ENCODE measurements at places on chromosomes 6 and 20.

GRCh38 chr20:25508083-25508770 lies 77.1 kb downstream of the NINL start:
- no peak overlapping the region for H3K4me3 ChIP-seq
- H3K4me1 ChIP-seq = no peaks in the 10 kb centered on the region
- DNase-seq = no peak
- no peaks in the 10 kb centered on the region for H3K36me3 ChIP-seq

DNA sequence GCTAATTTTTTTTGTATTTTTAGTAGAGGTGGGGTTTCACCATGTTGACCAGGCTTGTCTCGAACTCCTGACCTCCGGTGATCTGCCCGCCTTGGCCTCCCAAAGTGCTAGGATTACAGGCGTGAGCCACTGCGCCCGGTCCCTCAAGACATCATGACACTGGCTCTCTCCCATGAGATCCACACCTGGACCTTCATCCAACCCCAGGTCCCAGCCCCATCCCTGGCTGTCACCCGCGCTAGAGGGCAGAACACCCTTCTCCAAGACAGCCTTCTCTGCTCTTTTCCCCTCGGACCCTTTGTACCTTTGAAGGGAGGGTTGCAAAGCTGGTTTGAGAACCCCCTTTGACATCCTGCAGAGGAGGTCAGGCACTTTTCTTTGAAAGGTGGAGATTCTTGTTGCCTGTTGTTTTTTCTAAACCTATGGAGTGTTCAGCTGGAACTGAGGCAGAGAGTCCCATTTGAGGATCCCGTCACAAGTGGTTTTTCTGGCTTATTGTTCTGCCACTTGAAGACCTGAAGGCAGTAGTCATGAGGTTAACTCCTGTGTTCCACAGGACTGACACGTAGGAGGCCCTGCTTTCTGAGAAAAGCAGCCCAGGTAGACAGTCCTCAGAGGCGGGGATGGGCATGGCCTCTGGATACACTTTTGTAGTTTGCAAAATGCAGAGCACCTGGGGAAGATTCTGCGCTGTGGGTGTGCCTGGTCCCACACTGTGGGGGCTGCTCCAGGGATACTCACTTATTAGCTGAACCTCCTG lies 171.1 kb upstream of the SNX9 start:
- H3K27ac ChIP-seq = no peak overlapping the region
- H3K36me3 ChIP-seq = no peaks in the 10 kb centered on the region
- no peak for DNase-seq
- no peaks in the 10 kb centered on the region for H3K27me3 ChIP-seq
- peaks cover 5% of the 10 kb centered on the region for H3K4me1 ChIP-seq

- H3K36me3 ChIP-seq = peaks cover 10% of the 10 kb centered on the region
- no peak overlapping the region for H3K4me3 ChIP-seq
- no peak for DNase-seq
- H3K27ac ChIP-seq = no peak overlapping the region
- H3K27me3 ChIP-seq = no peaks in the 10 kb centered on the region
These were observed 11.2 kb downstream of the SLC35A1 start for GRCh38 chr6:87483929-87484328.

- H3K27ac ChIP-seq = no peak overlapping the region
- no peaks in the 10 kb centered on the region for H3K36me3 ChIP-seq
- H3K4me1 ChIP-seq = no peaks in the 10 kb centered on the region
- no peaks in the 10 kb centered on the region for H3K27me3 ChIP-seq
These were observed 139.9 kb upstream of the TSHZ2 start for GRCh38 chr20:52832151-52832774.

DNA sequence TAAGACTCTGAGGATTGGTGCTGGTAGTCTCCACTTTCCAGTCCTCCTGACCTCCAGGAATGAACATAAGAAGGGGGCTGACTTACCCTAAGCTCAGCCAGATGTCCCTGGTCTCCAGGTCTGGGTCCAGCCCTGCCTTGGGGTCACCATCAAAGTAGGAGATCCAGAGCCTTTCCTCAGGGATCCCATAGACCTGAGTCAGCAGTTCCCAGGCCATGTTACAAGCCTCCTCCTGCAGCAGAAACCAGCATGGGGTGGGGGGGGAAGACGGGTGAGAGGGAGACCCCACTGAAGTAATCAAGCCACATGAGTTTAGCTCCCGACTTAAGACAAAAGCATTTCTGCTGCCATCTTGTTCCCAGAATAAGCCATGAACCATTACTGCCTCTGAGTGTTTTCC lies 1.8 kb downstream of the AARS2 start:
- H3K4me3 ChIP-seq = no peak overlapping the region
- no peak for DNase-seq
- H3K27me3 ChIP-seq = no peaks in the 10 kb centered on the region
- no peak overlapping the region for H3K27ac ChIP-seq
- peaks cover 13% of the 10 kb centered on the region for H3K4me1 ChIP-seq

Data from CD4-positive, alpha-beta T cell (primary cell).